ENCODE measurements at places on chromosomes 4 and X.

DNA sequence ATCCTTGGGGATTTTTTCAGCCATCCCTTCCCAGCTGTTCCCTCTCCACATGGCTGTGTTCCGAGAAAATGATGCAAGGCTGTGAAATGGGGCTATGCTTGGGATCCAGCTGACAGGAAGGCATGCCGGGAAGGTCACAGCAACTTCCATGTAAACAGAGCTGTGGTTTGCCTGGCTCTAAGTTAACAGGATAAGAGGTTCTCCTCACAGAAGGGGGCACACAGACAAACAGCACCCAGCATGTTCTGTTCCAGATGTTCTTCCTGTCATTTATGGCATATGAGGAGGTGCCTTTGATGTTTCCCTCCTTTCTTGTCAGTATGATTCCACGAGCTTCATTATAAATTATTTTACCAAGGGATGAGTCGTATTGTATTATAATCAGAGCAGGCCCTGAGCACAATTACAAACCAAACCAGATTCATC is 220.7 kb downstream of the ANTXR2 start:
- DNase-seq: no peak

GRCh38 chr4:55186123-55186522 is 60.7 kb upstream of the KDR start:
- no peak for DNase-seq

DNA sequence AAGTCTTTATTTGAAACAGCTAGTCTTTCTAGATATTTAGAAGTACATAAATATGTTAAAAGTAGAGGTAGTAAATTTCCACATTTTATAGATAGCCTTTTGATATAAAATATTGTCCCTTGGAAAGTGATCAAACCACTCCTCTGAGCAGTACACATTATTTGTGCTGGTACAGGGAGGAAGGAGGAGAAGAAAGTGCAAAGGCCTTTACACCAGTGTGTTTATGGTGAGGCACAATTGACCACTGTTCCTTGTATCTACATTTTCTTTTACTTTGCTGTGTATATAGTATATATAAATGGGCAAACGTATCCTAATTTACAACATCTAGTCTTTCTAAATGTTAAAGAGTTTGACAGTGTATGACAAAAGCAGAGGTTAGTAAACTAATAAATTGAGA is 39.9 kb downstream of the CXCL8 start:
- DNase-seq: no peak

GRCh38 chr4:22129454-22130029 is 181.0 kb upstream of the KCNIP4 start:
- no peak for DNase-seq

- DNase-seq: no peak
These were observed 26.1 kb upstream of the EPHA5 start for GRCh38 chr4:65696436-65696835.

DNA sequence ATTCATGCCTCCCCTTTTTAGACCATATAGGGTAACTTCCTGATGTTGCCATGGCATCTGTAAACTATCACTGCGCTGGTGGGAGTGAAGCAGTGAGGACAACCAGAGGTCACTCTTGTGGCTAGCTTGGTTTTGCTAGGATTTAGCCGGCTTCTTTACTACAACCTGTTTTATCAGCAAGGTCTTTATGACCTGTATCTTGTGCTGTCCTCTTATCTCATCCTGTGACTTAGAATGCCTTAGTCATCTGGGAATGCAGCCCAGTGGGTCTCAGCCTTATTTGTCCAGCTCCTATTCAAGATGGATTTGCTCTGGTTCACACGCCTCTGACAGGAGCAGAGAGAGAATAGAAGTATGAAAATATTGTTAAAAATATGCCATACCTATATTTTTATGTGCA is 355.7 kb downstream of the ADGRL3 start:
- DNase-seq: no peak

- DNase-seq: no peak
These were observed 35.5 kb upstream of the SPATA4 start for GRCh38 chr4:176230836-176231235.
